ENCODE measurements at places on chromosomes 5 and 9.

- DNase-seq: peak; percentile 56
These were observed 373.8 kb downstream of the NDUFS4 start for GRCh38 chr5:53934151-53934820.

DNA sequence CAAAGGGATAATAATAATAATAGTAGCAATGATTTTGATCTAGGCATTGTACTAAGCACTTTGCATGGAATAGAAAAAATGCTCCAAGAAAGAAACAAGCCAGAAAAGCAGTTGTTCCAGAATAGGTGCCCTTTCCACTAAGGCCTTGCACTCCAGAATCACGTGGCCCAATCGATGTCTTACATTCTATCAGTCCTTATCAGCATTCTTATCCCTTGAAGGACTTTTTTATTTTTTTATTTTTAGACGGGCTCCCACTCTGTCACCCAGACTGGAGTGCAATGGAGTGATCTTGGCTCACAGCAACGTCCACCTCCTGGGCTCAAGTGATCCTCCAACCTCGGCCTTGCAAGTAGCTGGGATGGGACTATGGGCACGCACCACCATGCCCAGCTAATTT lies 36.5 kb downstream of the PDZD2 start:
- DNase-seq: no peak

GRCh38 chr5:5572010-5572865 lies 149.8 kb downstream of the ICE1 start:
- DNase-seq: no peak

GRCh38 chr9:81683238-81683637 lies 6.1 kb downstream of the TLE1 start:
- DNase-seq: no peak

GRCh38 chr5:62143268-62144229 lies 162.5 kb upstream of the KIF2A start:
- peak; percentile 78 for DNase-seq

DNA sequence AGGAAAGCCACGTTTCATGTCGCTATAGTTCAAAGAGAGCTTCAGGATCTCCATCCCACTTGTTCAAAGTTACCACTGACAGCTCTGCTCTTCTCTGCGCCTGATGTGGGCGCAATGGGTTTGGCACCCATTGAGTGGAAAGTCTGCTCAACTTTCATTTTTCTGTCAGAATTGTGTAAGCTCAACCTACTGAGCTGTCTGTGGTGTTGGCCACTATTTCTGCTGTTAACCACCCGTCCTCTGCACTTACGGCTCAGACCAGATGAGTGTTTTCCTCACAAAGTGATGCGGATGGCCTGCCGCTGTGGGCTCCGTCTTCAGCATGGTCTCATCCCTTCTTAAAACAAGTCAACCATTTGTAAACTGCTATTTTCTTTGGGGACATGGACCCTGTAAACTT lies 131.2 kb downstream of the WNK2 start:
- no peak for DNase-seq

GRCh38 chr5:887947-888637 lies 4.5 kb downstream of the BRD9 start:
- no peak for DNase-seq

DNA sequence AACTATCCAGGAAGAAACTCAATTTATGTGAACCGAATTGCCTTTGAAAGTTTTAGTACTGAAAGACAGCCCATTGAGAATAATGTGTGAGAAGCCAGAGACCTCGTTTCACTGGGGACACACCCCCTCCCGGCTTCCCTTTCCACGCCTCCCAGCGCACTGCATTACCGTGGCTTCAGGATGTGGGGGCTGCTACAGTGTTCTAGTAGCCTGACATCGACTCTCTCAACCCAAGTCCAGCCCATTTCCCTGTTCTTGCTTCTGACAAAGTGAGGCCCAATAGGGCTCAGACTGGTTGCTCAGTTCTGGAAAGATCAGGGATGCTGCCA lies 3.5 kb downstream of the PAX5 start:
- DNase-seq: no peak

GRCh38 chr5:66724349-66725139 lies 128.4 kb downstream of the MAST4 start:
- no peak for DNase-seq

GRCh38 chr5:137610598-137610997 lies 111.5 kb upstream of the SPOCK1 start:
- DNase-seq: no peak

DNA sequence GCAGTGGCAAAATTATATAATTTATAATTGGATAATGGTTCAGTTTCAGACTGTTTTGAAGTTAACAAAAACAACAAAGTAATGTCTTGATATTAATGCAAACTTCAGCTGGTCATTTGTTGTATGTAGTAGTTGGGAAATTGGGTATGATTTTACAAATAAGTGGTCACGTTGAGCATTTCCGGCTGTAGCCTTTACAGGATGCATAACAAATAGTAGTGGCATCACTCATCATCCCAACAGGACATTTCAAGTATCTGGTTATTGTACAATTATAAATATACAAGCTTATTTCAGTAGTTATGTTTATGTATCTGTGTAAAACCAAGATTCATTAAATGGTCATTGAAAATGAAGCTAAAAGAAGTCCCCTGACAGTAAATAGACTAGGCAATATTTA lies 72.9 kb downstream of the SMIM15 start:
- DNase-seq: no peak

- no peak for DNase-seq
These were observed 220.0 kb downstream of the GABBR2 start for GRCh38 chr9:98488571-98489312.

DNA sequence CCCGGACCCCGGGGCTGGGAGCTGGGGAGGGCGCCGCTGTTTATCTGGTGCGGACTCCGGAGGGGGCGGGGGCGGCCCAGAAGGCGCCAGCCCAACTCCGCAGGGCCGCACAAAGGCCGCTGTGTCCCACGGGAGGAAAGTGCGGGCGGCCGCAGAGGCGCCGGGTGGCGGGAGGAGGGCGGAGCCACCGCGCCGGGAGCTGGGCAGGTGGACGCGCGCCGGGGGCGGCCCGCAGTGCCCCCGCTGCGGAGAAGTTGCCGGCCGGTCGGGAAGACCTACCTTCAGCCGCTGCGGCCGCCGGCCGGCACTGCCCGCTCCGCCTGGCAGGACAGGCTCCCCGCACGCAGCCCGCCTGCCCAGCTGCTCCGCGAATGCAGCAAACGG lies 43.6 kb downstream of the NACC2 start:
- no peak for DNase-seq

DNA sequence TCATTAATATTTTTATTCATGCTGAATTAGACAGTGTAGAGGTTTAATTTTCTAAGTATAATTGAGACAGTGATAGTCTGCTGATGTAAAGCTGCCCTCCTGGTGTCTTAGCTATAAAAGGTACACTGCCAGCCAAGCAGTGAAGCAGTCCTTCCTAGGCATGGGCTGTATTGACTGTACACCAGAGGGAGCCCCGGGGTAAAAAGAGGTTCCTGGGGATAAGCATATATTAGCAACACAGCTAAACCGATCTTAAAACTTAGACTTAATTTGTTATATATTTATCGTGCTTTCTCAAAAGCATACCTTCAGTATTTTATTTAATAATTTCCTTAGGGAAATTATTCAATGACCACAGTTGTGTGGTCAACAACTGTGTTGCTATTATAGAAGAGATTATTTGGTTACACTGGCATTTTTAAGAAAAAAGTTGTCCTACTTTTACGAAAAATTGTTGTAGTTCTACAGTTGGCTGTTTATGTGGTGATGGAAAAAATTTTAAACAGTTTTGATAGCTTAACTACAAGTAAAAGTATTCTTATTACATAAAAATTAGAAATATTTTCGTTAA lies 68.8 kb downstream of the ELL2 start:
- no peak for DNase-seq

- no peak for DNase-seq
These were observed 1.7 kb downstream of the CBY3 start for GRCh38 chr5:179679014-179679674.

Data from SK-N-MC (cell line).